ENCODE measurements at places on chromosomes 11 and 22.

- no peak for DNase-seq
Observed at GRCh38 chr11:63001456-63001855, 14.2 kb downstream of the SLC22A8 start.

DNA sequence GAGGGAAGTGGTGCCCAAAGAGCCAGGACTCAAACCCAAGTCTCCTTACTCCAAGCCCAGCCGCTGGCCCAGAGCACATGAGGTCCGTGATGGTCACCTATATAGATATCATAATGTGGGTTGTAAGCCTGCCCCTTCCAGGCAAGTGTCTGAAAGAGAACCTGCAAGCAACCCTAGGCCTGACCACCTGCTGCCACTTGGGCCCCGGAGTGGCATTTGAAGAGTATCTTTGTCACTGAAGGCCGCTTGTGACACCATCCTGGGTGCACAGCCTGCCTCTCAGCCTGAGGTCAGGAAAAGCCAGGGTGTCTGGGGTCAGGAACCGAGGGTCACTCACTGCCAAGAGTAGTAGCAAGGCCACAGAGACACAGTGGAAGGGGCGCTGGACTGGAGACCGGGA lies 32.4 kb downstream of the OTOG start:
- DNase-seq = no peak

DNA sequence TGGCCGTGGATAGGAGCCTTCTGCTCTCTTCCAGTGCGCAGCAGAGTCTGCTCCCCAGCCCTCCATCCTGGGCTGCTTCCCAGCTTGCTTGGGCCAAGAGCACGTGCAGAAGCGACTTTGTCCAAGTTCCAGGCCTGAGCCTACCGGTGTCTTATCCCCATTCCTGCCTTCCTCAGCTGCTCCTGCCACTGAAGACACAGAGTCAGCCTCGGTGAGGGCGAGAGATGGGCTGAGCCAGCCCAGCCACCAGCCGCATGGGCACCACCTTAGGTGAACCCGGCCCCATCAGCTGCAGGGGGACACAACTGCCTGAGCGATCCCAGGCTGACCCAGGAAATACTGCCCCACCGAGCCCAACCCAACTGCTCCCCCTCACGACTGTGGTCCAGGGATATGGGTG lies 847.8 kb downstream of the TBC1D22A start:
- no peak for DNase-seq

- DNase-seq = no peak
Observed at GRCh38 chr22:42086051-42086450, 4.5 kb downstream of the NDUFA6 start.

DNA sequence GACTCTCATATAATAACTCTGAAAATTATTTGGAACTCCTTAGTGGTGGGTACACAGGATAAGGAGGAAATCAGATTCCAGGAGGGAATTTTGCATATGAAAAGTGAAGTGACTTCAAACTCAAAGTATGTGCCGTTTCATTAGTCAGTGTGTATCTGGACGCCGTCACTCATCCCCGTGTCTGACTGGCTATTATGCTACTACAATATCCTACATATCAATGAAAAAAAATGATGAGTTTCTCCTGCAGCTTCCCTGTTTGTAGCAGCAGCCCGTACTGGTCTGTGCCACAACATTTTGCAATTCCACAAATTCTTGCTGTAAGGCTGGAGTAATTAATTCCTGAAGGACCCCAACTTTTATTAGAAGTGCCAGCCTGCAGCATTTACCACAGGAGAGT lies 16.5 kb downstream of the WT1 start:
- no peak for DNase-seq

Data from suppressor macrophage (primary cell).